Right renal pelvis (tissue), 4 donors: ENCODE measurements at places on chromosomes 1 and 21. TPM values are rescaled to one million over a fixed set of nuclear protein-coding genes. Genes with fewer than 3 reads are reported as not detected.
A peak's percentile ranks its signal among the peaks of the same experiment; 100 is the strongest.

Gene MROH7
- 3.7 TPM for polyA plus RNA-seq

Gene SIM2
- 26.1 TPM for polyA plus RNA-seq

Gene S100A14
- 18.7 TPM for polyA plus RNA-seq

Gene THEM5
- 0.60 TPM for polyA plus RNA-seq

DNA sequence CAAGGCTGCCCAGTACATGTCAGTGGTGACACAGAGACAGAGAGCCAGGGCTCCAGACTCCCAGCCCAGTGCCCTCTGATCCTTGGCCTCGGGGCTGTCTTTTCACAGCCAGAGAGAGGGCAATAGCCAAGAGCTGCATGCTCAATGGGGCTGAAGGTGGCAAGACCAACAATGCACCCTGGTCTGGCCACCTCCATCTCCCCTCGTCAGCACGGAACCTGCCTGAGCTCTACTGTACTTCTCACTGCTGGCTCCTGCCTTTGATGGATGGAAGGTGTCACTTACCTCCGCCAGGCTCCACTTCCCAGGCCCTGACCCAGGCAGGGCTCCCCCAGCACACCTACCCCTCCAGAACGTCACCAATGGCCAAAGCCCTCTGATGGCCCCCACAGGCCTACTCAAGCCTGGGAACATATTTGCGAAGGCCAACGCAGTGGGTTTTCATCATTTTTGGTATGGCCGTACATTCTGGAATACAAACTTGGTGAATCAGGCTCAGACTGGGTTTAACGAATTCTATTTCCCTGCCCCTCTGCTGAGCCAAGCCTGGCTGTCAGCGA lies 88.1 kb downstream of the DMRTB1 start:
- DNase-seq: no peak

DNA sequence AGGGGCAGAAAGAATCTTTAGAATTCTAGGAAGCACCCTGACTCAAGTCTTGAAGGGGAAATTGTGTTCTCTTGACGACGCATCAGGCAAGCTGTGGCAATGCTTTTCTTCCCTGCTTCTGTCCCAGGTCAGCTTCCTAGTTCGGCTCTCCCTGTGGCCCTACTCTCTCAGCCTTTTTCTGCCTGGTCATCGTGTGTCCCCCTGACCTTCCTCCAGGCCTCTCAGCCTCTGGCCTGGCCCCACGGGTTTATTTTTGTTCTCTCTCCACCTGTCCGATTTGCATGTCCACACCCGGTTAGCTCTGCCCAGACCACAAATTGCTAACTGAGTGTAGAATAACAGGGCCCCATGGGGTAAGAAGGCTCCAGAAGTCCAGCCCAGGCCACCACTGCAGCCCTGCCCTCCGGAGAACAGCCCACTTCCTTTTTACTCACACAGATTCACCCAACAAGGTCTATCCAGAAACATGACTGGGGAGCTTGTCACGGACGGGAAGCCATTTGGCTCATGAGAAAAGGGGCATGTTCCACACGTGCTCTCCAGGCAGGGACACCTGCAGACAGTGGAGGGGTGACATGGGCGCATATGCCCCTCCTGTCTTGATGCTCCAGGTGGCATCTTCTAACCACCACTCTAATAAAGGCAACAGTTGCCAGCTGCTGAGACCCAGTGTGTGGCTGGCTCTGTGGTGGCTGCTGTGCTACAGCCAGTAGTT lies 9.8 kb downstream of the KCNN3 start:
- DNase-seq: no peak

DNA sequence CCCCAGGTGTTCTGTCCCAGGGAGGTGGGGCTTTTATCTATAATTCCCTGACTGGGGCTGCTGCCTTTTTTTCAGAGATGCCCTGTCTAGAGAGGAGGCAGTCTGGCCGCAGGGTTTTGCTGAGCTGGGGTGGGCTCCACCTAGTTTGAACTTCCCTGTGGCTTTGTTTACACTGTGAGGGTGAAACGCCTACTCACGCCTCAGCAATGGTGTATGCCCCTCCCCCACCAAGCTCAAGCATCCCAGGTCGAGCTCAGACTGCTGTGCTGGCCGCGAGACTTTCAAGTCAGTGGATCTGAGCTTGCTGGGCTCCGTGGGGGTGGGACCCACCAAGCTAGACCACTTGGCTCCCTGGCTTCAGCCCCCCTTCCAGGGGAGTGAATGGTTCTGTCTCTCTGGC lies 124.3 kb downstream of the CENPF start:
- no peak for DNase-seq

DNA sequence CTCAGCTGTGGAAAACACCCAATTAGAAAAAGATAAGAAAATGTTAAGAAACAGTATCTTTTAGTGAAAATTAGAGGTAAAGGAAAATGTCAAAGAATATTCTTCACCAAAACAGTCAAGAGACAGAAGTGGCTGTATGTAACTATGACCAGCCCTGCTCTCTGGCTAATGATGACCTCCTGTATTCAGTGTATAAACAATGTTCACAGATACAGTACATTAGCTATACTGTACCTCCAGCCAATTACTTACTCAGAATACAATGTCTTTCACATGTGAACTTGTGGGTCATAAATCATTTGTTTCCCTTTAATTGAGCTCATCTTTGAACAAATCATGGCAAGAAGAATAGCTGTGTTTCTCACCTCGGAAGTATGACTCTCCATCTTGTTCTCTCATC lies 432.0 kb downstream of the LMO4 start:
- DNase-seq: no peak

- no peak for DNase-seq
Measured at GRCh38 chr1:97925151-97925550, 4.3 kb upstream of the DPYD start.

- no peak for DNase-seq
Measured at GRCh38 chr21:42583477-42584295, 69.7 kb upstream of the PDE9A start.

GRCh38 chr1:156385534-156386031 lies 16.6 kb downstream of the RHBG start:
- DNase-seq: peak; percentile 58

DNA sequence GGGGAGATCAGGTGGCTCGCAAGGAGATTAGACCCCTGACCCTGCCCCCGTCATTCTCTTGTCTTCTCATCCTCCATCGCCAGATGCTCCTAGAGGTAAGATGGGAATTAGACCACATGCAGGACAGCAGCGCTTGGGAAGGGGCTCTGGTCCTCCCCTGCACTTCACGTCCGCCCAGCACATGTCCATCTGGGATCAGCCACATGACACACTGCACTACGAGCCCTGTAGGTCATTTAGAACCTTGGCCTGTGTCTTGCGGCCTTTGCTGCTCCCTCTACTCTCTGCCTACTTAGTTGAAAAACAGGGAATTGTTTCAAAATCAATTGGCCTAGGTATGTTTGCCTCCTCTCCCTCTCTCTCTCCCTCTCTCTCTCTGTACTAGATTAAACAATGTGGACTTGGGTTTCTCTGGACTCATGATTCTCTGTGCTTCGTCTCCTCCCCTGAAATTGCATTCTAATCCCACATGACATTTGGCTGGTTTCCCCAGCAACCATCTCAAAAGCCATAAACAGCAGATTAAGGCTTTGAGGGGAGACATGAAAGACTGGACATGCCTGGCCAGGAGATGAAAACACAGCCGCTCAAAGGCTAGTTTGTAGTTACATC lies 3.8 kb upstream of the NCMAP start:
- DNase-seq: no peak
